ENCODE measurements at places on chromosomes 7 and 10. TPM values are rescaled to one million over a fixed set of nuclear protein-coding genes. Genes with fewer than 3 reads are reported as not detected.

Gene CLDN3
- 0.10 TPM for polyA plus RNA-seq

Gene PKD2L1
- not detected for polyA plus RNA-seq

Gene RNF148
- 0.08 TPM for polyA plus RNA-seq

Gene HMX2
- polyA plus RNA-seq: not detected

Gene ZNF804B
- not detected for polyA plus RNA-seq

Gene SORCS3
- 0.03 TPM for polyA plus RNA-seq
